Stimulated activated CD8-positive, alpha-beta memory T cell treated with anti-CD3 and anti-CD28 coated beads, Interleukin-4, amount 100 ng/mL, for 1 hour (primary cell): ENCODE measurements at places on chromosomes 13 and 19.

DNA sequence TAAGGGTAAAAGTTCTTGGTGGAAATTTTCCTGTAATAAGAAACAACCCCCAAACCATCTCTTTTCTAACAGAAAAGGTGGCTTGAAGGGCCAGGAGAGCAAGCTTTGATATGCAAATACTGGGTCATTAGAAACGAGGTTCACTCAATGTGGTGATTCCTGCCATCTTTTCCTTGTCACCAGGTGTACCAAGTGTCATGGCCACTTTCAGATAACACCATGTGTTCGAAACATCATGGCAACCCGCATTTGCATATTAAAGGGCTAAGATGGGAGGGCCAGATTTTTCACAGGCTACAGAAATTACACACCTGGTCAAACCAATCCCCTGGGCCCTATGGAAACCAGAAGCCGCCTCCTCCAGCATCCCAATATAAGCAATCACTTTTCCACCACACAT lies 15.3 kb downstream of the LGALS16 start:
- no peak for DNase-seq

DNA sequence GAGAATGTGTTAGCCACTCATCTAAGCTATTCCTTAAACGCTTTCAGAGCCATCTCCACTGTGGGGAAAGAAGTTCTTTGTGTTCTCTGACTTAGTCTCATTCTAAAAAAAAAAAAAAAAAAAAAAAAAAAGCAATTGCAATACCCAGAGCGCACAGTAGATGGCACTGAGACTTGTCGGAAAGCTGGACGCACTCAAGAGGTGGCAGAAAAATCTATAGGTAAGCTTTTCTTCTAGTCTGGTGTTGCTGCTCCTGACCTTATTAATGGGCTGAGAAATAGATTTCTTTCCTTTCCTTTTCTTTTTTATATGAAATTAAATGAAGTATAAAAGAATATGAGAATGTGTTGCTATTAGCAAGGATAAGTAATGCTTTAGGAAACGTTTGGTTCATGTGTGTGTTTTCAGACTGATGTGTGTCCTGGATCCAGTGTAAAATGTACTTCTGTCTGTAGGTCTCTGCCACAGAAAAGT lies 4.7 kb upstream of the GJB2 start:
- DNase-seq: no peak

DNA sequence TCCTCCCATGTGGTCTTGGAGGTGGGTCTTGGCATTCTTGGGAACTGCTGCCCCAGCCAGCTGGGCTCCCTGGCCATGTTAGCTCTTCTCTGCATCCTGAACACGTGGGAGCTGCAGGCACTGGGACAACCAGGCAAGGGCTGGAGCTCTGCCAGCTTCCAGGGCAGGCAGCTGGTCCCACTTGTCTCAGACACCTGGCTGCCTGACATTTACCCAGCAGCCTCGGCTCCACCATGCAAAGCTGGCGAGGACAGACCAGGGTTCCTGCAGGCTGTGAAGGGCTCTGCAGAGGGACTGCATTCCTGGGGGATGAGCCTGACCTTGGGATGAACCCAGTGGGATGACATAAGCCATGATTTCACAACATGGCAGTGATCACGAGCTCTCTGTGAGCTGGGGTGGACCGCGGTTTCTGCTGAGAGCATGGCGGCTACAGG lies 99.0 kb upstream of the TSHZ3 start:
- DNase-seq: no peak

DNA sequence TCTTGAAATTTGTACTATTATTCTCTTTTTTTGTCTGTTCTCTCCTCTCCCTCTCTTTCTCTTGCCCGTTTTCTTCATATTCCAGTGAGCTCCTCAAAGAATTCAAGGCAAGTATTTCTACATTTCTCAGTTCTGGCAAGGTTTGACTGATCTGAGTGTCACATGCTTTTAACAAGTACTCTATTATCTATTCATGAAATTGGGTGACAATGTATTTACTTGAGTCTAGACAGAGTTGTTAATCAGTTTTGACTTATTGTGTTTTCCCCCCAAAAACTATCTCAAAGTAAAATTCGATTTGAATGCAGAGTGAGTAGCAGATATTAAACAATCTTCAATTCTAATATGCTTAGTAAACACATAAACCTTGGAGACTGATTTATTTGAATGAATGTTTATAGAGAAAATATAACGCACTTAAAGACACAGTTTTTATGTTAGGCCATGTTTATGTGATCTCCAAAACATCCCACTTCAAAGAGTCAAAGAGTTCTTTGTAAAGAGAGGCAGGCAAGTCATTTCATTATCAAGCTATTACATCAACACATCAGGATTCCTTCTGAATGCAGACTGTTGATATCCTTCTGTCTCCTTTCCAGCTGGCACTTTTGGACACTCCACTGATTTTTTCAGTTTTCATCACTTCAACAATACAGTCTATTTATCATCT lies 166.6 kb downstream of the SLITRK6 start:
- DNase-seq: no peak

- no peak for DNase-seq
Measured at GRCh38 chr13:43872181-43872580, 7.4 kb downstream of the CCDC122 start.

DNA sequence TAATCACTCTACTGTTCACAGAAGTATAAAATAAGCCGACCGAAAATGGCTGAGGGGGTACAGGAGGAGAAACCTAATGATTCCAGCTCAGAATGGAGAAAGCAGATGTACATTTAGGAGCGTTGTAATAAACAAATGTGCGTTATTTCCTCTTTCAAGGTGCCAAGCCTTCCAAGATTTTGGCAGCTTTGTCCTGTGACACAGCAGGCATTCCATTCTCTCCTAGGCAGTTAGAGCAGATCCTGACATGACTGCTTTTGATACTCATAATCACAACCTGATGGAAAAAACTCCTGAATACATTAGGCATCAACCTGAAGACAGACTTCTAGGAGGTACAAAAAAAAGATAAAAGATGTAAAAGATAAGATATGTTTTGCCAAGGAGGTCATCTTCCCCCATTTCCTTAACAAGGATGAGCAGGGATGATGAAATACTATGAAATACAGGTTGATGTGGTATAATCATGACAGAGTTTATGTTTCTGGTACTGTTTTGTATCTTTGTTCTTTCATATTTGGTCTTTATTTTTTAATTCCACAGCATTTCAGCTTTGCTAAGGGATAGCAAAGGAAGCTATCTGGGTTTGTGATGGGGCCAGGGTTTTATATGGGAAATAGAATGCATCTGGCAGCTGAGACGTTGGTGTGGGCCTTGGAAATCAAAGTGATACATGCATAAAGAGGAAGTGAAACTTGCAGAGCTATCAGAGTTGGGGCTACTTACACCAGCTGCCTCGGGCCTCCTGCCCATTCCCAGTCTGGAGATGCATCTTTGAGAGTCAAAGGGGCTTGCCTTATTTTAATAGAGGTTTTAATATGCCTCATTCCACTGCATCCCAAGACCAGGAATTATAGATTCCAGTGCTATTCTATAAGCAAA lies 222.5 kb downstream of the OXGR1 start:
- DNase-seq: no peak
